ENCODE measurements at places on chromosomes 16 and 17.

DNA sequence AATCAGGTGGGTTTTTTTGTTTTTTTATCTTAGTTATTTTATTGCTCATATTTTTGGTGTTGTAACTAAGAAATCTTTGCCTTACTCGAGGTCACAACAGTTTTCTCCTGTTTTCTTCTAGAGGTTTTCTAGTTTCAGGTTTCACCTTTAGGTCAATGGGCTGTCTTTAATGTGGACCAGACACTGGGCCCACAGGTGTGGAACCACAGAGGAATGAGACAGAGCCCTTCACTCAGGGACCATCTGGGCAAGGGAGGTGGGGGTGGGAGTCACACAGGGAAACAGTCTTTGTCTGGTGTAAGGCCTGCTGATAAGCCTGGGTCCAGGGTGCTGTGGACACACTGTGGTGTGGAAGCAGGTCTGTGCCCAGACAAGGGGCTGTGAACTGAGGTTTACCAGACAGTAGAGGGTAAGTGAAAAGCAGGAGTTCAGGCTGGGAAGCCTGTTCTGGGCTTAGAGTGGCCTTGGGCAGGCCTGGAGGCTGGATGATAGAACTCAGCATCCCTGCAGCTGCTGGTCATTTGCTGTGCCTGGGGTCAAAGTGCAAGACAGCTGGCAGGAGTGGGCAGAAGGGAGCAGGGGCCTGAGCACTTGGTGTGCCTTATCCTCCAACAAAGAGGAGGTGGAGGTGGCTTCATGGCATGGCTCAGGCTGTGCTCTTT lies 75.6 kb downstream of the SPECC1 start:
- no peak for DNase-seq

DNA sequence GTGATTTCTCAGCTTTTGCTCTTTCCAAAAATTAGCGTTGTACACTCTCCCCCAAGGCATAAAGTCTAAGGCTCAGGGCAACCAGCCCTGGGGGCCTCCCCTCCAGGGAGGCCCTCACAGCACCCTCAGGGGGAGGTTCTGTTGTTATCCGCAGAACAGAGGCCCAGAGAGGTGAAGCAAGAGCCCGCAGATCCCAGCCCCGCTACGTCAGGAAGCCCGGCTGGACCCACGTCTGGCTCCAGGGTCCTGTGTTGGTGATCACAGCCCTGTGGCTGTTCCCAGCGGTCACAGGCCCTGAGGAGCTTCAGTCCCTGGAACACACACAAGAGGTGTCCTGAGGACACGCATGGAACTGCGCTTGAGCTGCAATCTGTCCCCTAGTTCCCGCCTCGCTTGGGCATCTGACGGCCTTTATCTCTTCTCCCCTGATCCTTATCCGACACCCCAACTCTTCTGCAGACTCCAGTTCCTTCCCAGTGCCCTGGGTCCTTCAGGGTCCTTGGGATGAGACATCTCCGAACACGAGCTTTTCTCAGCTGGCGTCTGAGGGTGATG lies 1.1 kb upstream of the ZG16B start:
- DNase-seq, result no peak

DNA sequence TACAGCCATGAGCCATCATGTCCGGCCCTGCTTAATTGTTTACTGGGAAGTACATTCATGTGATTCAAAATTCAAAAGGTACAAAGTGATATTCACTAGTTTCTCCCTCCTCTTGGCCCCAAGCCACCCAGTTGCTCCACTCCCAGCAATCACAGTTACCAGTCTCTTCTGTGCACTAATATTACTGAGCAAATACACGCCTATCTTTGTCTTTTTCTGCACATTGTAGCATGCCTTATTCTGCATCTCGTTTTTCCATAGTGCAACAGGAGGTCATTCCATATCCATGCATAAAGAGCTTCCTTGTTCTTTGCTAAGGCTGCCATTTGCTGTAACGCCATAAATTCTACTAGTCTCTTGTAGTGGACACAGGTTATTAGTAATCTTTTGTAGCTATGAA lies 2.2 kb upstream of the ALOX15 start:
- DNase-seq, result no peak

DNA sequence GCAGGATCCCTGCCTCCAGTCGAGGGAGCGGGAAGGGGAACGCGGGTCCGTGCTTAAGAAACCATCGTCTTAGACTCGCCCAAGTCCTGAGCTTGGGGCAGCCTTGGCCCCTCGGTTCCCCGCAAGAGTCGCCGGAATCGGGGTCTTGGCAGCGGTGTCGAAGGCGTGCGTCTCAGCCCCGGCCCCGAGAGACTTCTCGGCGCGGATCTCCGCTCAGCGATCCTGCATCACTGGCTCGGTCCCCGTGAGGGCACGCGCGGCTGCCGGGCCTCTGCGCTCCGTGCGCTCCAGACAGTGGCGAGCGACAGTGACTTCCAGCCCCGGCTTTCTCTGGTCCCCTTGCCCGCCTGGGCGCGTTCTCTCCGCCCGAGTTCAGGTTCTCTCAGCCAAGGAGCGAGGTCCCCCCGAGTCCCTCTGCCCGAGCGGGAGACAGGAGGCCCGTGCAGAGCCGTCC lies 380 bp downstream of the HS3ST3A1 start:
- peak; percentile 41 for DNase-seq

- DNase-seq, result peak; percentile 47
Measured at GRCh38 chr16:17026600-17027242, 444.0 kb downstream of the XYLT1 start.

- DNase-seq, result peak; percentile 41
Measured at GRCh38 chr17:30961209-30962188, 9.3 kb upstream of the RNF135 start.

DNA sequence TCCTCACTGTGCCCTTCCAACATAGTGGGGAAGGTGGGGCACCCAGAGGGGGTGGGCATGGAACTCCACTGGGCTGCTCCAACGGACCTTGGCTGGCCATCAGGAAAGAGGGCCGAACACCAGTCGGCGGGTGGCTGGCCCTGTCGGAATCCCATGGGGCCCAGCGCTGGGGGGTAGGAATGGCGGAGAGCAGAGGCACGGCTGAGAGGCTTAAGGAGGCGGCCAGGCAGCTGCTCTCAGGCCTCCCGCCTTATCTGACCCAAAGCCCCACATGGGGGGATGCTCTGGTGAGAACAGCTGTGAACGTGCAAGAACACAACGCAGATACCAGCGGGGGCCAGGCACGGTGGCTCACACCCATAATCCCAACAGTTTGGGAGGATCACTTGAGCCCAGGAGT lies 4.4 kb upstream of the MYO1C start:
- no peak for DNase-seq

DNA sequence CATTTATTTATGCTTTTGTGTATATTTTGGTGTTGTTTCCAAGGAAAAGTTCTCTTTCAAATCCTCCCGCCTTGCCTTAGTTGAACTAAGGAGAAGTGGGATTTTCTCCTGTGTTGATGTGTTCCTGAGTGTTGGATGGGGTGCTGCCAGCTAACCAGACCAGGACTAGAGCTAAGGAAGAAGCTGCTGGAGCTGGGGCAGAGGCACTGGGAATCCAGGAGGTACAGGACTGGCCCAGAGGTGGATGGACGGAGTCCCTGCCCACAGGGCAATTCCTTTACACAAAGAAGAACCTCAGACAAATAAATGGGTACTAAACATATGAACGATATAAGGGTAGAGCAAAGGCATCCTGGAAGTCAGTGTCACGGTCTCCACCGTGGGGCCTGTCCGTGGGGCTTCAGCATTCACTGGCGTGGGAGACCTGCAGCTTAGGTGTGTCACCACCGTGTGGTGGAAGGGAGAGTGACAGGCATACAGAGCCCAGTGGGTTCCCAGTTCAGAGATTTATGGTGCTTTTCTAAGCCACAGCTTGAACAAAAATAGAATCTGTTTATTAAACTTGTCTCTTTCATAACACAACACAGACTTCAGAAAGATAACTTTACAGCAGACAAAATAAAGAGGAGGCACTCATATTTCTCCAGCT lies 270.7 kb downstream of the NTN1 start:
- DNase-seq, result peak; percentile 62

DNA sequence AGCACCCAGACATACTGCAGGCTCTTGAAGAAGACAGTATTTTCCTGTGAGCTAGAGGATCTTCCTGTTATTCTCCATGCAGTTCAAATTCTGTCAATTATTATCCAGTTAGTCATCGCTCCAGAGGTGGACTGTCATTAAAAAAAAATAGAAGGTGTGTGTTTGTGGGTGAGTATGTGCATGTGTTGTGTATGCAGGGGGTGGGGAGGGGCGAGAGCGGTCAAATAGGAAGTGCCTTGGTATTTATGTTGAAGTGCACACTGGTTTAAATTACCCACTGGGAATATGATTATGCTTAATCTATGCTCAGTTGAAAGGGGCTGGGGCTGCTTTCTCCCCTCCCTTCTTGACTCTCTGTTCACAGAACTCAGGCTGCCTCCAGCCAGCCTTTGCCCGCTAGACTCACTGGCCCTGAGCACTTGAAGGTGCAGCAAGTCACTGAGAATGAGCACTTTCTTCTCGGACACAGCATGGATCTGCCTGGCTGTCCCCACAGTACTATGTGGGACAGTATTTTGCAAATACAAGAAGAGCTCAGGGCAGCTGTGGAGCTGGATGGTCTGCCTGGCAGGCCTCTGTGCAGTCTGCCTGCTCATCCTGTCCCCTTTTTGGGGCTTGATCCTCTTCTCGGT lies at the start of gene HSD17B2:
TSS of gene HSD17B2 (plus strand) at position 273 of the 632 bp plus-strand sequence. CDS start at position 445, 172 bp downstream.
- no peak for DNase-seq

DNA sequence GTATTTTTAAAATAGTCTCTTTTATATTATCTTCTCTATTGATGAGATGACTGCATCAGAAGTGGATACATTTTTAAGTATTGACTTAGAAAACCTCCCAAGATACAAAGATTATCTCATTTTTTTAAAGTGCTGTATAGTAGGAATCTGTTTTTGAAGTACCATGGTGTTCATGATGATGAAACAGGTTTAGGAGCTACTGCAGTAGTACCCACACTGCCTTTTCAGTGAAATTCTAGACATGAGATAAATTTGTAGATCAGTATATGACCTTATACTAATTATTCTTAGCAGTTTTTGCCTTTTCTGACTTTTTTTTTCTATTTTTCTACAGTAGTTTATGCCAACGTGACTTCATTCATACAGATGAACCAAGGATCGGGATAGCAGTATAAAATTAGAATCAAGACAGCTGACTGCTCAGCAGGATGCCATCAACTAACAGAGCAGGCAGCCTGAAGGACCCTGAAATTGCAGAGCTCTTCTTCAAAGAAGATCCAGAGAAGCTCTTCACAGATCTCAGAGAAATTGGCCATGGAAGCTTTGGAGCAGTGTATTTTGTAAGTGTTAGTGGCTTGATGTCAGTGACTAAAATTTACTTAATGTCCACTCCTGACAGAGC lies 61.1 kb downstream of the TAOK1 start:
- DNase-seq, result no peak

DNA sequence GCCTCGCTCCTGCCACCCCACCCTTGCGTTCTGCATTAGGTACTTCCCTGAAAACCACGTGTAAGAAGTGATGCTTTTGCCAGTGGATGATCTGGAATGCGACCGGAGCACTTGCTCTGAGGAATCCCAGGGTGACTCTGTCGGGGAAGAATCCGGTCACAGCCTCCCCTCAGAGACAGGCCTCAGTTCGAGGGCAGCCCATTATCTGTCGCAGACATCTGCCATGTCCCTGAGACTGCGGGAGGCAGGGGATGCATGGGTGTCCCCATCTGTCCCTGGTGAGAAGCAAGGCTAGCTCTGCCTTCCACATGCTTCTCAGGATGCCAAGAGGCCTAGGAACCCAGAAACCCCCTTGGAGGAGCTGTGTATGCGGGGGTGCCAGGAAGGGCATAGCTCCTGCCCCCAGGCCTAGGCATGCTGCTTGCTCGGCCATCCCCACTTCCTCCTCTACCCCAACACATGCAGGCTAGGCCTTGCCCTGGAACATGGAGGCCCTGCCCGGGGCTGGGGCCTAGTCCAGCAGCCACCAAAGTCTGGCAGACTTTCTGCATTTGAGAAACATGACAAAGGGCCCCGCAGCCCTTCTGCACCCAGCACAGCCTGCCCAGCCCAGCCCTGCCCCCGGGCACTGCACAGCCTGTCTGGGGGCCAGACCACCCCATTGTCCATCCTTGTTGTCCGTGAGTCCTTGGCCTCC lies 20.5 kb downstream of the MNT start:
- DNase-seq, result no peak

DNA sequence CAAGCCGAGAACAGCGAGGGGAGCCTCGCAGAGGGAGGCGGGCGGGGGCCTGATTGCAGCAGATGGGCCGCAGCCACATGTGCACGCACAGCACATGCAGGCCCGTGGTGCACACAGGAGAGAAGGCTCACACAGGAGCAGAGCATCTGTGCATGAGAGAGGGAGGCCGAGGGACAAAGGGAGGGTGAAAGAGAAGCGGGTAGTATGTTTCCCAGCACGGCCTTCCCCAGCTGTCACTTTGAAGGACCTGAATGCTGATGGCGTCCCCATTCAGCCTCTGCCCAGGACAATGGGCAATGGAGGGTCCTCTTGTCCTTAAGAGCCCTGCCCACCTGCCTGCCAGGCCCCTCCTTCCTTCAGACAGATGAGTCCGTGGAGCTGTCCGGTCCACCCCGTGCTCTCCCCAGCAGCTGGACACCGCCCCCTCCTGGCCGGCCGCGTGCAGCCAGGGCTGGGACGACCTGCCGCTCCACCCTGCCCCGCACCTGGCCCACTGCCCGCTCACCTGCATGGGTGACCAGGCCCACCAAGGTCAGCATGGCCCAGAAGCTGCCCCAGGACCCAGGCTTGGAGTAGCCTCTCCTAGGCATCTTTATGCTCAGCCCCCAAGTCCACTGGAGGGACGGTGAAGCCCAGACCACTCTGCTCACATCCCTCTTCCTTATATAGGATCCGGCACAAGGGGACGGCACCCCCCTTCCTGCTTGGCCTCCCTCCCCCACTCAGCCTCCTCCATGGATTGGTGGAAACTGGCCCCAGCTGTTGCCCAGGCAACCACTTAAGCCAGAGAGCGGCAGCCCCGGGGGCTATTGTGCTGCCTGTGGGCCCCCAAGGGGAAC lies at the start of gene BTBD17:
TSS of gene BTBD17 (minus strand) at position 639 of the 839 bp plus-strand sequence. CDS start at position 590, 49 bp downstream.
- DNase-seq, result peak; percentile 58

- DNase-seq, result no peak
Measured at GRCh38 chr16:15835136-15835878, 21.5 kb downstream of the MYH11 start.

DNA sequence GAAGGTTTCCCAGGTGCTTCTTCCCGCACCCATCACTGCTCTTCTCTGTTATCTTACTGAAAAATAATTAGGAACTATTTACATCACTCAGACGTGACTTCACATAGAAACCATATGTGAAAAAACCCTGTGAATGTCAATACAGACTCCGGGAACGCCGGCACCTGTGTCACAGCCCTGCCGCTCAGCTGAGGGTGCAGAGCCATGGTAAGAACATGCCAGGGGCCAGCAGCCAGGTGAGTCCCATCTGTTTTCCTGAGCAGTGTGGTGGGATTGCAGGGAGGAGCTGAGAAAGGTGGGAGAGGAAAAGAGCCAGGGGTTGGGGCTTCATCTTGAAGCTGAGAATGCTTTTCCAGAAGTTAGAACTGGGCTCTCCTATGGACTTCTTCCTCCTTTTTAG lies 13.7 kb downstream of the FOXF1 start:
- DNase-seq, result no peak

GRCh38 chr16:67928561-67929364 lies 2.9 kb downstream of the CTRL start:
- peak; percentile 85 for DNase-seq

DNA sequence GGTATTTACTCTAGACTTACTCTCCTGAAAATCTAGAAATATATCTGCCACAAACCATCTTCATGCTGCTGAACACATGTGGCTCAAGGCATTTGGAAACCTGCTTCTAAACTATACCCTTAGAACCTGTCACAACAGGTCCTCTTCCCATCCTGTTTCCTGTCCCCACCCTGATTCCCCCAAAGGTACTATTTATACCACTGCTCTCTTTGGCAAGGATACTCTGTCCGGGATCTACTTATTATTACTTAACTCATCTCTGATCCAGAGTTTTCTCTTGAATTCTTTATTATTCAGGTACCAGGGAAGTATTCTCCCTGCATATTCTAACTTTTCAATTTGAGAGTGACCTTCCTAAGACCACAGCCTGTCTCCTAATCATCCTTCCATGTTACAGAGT lies 33.4 kb downstream of the TRAF4 start:
- no peak for DNase-seq

Data from stimulated activated CD4-positive, alpha-beta T cell treated with anti-CD3 and anti-CD28 coated beads, Interleukin-15, amount 100 ng/mL, for 24 hours (primary cell).